NCI-H187 (cell line): ENCODE measurements at places on chromosomes 7 and 10.
A peak's percentile ranks its signal among the peaks of the same experiment; 100 is the strongest.

DNA sequence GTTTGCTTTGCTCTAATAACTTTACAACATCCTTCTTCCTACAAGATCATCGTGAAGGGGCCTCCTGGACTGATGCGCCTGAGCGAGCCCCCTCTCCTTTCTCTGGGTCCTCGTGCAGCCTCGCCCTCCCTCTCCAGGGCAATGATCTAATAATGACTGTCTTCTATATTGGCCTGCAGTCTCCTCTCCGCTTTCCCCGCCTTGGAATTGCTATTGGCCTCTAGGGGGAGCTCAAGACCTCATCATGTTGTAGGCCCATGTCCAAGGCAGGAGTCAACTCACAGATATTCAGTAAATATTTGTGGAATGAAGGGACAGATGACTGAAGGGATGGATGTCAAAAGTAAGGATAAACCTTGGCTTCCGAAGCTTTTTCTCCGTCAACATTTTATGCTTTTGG, 1180.3 kb downstream of the TYW1 start:
- peak; percentile 84 for DNase-seq

GRCh38 chr10:116080553-116080952, 192.5 kb downstream of the GFRA1 start:
- DNase-seq, result no peak

DNA sequence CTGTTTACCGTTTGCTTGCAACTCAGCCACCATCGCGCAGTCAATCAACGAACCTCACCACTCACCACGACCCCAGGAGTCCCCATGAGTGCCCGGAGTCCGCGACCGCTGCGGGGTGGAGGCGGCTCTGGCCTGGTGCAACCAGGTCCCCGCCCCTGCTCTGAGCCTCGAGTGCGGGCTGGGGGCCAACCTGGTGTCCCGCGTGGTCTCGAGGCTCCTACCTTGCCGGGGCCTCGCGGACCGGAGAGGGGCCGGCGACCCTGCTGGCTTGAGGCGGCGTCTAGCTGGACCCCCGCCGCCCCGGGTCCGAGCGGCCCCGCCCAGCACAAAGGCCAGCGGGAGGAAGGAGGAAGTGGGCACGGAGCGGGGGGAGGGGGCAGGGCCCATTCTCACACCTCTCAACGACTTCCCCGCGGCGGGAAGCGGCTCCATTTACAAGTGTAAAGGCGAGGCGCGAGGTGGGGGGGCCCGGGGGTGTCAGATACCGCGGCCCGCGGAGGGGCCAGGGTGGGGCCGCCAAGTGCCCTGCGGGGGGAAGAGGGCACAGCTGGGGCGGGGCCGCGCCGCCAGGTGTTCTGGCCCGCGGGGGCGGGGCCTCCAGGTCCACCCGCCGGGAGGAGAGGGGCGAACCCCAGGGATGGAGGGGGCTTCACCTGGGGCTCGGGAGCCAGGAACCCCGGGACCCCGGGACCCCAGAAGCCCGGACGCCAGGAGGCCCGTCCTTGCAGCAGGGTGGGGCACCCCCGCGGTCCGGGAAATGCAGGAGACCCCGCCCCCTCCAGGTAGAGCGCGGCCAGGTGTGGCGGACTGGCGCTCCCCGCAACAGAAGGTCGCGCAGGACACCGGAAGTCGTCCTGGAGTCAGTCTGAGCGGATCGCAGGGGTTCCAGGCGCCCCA, 8.6 kb downstream of the CTBP2 start:
- peak; percentile 57 for DNase-seq

GRCh38 chr10:106931159-106931852, 233.2 kb downstream of the SORCS1 start:
- DNase-seq, result no peak

- no peak for DNase-seq
Observed at GRCh38 chr10:80204677-80205476, 460 bp downstream of the ANXA11 start.

- DNase-seq, result no peak
Observed at GRCh38 chr10:32790483-32790882, 167.5 kb downstream of the ITGB1 start.

GRCh38 chr7:105224884-105225651, 163.7 kb downstream of the SRPK2 start:
- no peak for DNase-seq

GRCh38 chr7:13117103-13117502, 429.7 kb downstream of the ARL4A start:
- no peak for DNase-seq

DNA sequence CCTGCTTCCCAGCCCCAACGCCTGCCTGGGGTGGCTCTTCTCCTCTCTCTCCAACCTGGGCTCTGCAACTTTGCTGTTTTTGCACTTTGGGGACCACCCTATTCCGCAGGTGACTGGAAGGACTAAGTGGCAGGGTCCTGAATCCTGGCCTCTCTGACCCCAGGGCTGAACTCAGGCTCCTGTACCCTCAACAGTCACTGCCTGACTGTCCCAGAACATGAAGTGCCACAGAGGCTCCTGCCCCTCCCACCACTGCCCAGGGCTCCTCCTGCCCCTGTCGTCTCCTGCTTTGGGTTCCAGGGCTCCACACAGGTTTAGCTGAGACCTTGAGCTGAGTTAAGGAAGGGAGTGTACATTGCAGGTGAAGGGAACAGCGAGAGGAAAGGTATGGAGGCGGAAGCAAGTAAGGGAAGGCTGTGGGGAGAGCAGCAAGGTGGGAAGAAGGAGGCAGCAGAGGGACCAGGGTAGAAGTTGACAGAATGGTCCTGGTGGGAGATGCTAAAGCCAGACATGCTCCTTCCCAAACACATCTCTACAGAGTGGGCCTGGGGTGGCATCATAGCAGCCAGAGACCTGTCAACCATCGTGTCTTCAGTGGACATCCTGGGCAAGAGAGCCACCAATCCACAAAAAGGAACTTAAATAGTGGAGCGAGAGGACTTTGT, 5.7 kb upstream of the GRID1 start:
- DNase-seq, result no peak

DNA sequence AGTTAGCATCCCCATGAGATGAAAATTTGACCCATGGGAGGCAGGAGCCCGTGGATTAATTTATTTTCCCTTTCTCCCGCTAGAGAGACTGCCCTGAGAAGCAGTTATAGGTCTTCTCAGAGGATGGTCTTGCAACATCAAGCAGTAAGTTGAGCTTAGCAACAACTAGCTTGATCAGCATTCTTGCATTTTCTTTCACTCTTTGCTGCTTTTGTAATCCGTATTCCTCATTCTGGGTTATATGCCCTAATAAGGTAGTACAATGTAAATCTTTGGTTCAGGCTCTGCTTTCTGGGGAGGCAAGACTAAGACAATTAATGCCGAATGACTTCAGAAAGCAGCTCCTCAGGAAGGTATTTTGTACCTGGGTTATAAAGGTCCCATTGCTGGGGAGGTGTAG, 146.8 kb downstream of the FZD1 start:
- DNase-seq, result no peak

GRCh38 chr10:104059364-104059763, 26.3 kb downstream of the COL17A1 start:
- DNase-seq, result no peak

GRCh38 chr7:114432703-114433102, 18.1 kb downstream of the FOXP2 start:
- no peak for DNase-seq

- DNase-seq, result no peak
Observed at GRCh38 chr7:91843831-91844230, 36.7 kb downstream of the MTERF1 start.

- no peak for DNase-seq
Observed at GRCh38 chr7:151537818-151538561, 18.3 kb upstream of the RHEB start.

DNA sequence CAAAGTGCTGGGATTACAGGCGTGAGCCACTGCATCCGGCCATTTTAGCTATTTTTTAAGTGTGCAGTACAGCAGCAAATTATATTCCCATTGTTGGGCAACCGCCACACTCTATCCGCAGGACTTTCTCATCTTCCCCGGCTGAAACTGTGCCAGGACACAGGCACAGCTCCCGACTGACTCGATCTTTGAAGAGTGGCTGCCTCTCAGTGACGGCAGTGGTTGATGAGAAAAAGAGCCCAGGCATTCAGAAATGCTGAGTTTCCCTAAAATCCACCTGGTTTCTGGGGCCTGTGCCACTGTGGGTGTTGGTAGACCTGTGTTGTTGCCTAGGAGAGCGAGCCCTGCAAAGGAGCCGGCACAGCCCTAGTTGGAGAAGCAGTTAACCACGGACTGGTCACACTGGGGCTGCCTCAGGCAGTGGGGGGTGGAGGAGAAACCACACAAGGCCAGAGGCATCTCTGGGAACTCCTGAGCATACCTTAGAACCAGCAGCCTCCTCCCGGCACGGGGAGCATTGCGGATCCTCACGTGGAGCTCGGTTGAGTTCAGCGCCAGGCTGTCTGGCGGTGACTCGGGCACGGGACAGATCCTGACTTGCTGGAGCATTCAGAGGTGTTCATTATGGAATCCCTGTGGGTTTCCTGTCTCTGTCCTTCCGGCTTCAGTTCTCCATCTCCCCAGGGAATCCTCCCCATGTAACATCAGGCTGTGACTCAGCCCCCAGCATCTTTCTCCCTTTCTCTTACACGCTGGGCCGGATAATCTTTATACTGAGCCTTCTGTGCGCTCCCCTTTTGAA, 16.2 kb downstream of the PFKFB3 start:
- DNase-seq, result no peak

DNA sequence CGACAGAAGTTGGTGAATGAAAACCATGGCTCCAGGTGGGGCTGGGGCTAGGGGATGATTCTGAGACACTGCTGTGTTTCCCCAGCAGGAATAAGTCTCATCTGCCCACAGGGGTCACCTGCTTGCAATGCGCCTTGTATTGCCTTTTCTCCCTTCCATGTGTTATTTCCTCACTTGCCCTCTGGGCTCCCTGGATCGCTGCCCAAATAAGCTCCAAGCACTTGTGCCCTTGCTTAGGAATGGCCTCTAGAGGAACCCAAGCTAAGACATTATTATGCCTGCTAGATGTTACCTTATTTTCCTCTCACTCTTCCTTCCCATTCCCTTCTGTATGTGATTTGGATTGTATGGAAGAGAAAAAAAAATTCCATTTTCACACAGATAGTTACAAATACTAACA, 24.8 kb upstream of the PLPP4 start:
- DNase-seq, result no peak

DNA sequence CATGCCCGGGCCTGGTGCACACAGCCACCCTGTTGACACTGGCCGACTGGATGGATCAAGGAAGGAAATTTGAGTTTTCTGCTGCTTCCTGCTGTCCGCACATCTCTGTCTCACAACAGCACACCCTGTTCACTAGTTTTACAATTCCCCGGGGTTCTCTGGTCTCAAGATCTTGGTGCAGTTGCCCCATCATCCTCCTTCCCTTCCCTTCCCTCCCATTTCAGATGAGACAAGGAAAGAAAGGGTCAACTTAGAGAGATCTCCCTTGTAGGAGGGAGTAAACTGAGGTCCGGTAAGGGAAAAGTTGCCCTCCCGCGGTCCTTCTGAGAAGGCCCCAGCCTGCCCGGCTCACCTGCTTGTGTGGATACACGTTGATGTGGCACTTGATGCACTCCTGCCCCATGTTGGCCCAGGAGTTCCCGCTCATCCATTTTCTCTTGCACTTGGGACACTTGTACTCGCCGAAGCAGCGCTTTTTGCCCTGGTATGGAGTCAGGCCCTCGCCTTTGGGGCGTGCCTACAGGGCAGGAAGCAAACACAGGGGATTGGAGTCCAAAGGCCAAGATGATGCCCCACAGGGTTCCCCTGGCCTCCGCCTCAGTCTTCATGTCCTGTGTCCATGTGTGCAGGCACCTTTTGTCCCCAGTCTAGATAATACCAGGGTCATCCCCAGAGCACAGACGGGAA, 46.8 kb downstream of the PPIF start:
- DNase-seq, result no peak

DNA sequence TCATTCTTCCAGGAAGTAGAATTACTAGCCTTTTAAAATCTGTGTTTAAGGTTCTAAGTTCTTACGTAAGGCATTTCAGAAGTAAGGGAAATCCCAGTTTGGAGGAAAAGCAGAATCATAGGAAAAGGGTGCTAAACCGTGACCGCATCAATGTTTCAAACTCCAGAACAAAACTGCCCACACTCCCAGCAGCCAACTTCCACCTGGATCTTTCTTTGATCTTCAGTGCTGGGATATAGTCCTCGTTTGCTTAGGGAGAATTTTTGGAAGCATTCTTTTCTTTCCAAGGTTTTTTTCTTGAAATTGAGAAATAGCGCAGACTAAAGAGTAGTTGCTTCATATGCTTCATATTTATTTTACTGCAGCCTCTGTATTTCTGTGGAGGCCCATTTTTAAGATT, 8.9 kb downstream of the PROSER2 start:
- DNase-seq, result no peak

DNA sequence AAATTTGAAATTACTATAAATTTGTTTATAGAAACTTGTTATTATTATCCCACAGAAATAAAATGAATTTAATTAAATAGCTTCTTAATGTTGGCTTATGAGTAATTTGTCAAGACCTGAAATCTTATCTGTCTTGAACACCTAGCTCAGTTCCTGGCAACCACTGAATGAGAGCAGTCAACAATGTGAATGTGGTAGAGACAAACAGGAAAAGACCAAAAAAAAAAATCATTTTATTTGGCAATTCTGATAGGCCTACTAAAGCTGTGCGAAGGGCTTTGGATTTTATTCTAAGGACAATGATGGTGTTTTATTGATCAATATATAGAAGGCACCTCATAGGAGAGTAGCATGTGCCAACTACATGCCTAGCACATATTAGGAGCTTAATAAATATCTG, 127.8 kb upstream of the RSU1 start:
- DNase-seq, result no peak

GRCh38 chr7:84638339-84638697, 443.7 kb upstream of the SEMA3A start:
- DNase-seq, result no peak

DNA sequence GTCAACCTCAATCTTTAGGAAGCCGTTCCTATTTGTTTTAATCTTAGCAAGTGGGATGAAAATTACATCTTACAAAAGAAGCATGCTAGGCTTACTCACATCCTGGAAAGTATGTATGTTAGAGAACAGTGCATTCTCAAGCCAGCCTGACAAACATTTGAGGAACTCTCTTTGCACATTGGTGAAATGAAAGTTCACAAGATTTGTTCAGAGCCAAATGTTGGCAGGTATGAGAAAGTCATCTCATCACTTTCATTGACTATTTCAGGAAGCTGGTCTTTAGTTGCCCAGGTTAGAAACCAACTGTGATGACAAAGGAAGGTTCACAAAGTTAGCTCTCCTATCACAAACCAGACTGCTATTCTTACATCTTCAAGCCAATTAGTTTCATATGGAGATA, 57.1 kb downstream of the ABCB1 start:
- DNase-seq, result no peak

- no peak for DNase-seq
Observed at GRCh38 chr7:16774986-16775385, 21.4 kb downstream of the TSPAN13 start.

DNA sequence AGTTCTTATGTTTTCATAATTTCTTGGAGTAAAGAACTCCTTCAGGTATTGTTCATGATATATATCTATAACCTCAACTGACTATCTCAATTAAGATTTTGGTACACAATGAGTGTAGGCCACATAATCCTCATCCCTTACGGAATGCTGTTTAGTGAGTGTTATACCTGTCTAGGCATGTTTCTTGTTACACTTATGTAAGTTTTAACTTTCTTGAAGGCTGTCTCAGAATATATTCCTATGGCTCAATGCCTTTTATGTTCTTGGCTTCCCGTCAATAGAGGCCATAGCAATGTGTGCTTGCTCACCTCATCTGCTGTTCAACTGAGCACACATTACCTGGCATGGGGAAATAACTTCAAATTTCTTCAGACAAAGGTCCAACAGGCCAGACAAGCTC, 185.1 kb downstream of the CTTNBP2 start:
- DNase-seq, result no peak

- no peak for DNase-seq
Observed at GRCh38 chr7:96591159-96591899, 118.3 kb downstream of the SEM1 start.
